ENCODE measurements at places on chromosomes 1 and 21.
A peak's percentile ranks its signal among the peaks of the same experiment; 100 is the strongest.

GRCh38 chr1:182163821-182164223 is 102.3 kb upstream of the ZNF648 start:
- peak; percentile 68 for DNase-seq

- no peak for DNase-seq
These were observed 70.2 kb downstream of the ESRRG start for GRCh38 chr1:216653001-216653400.

DNA sequence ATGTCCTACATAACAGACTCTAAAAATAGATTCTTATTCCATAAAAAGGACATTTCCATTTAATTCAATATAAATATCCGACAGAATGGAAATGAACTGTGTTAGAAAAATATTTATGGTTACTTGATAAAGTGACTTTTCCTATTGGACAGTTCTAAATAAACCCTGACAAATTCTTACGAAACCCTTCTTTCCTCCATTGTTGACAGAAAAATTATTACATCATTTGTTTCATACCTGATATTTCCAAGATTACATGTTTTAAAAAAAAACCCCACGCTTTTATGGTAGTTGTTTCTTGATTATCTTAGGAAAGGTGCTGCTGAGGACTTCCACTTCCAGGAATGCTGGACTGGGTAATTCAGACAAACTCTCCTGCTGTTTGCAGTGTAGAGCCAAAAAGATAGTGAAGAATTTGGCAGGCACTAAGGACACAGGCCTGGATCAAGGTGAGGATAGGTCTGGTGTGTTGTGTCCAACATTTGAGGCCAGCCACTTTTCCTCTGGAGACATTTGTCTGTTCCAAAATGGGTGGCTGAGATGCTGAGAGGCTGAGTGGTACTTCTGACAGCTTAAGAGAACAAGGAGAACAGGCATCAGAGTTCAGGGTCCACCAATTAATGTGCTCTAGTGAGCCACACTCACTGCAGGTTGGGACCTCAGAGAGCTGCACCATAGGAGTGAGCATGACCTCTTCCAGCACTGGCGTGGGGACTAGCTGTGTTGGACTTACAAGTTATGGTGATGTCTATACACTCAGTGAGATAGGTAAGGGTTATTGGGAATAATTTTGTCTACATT is 7.0 kb upstream of the C1orf116 start:
- DNase-seq: no peak

GRCh38 chr1:219088778-219089557 is 84.7 kb upstream of the LYPLAL1 start:
- peak; percentile 92 for DNase-seq

GRCh38 chr1:6651909-6652308 is 27.2 kb downstream of the THAP3 start:
- no peak for DNase-seq

DNA sequence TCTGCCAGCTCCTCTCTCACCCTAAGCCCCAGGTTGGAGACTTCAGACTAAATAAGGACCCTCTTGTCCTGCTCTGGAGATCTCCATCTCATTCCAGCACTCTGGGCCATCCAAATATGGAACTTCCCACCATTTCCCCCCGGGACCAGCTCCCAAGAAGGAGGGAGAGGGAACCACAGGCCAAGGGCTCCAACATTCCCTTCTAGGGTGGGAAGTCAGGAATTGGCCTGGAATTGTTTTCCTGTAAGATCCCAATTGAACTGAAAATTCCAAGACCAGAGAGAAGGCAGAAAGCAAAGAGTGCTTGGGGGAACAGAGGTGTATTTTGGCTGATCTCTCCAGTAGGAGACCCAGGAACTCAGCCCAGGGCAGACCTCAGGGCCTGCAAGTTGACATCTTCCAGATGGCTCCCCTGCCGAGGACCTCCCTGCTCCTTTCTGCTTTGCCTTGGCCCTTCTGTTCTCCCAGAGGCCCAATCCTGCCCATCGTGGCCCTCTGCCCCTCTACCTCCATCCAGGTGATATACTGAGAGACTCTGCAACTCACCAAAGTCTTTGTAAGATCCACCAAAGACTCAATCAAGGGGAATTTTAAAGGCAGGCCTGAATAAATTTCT is 14.9 kb downstream of the CSRP1 start:
- DNase-seq: no peak

- DNase-seq: no peak
These were observed 53.8 kb downstream of the SERBP1 start for GRCh38 chr1:67376381-67376780.

DNA sequence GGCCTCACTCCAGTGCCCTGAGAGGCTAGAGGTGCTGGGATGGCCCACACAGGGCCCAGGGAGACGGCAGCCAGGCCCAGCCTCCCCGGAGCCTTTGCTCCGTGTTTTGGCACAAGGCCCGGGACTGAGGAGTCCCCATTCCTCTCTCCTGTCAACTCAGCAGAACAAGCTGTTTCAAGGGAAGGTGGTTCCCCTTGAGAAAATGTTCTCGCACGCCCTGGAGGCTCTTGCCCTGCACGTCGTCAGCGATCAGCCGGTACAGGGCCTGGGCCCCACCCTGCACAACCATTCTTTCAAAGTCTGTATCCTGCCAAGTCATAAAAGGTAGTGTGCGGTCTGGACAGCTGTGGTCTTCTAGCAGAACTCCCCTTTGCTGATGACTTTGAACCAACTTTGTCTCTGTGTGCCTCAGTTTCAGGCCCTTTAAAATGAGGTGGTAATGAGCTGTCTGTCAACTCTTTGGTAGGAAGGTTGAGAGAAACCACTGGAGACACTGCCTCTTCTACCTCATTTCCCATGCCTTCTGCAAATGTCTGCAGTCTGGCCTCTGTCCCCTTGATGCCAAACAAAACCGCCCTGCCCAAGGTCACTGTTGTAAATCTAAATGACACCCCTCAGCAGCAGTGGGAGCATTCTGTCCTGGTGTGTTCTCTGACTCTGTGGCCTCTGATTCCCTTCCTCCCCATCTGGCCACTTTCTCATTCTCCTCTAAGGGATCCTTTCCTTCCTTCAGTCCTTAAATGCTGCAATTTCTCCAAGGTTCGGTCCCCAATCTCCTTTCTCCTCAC is 138.6 kb upstream of the JUN start:
- DNase-seq: peak; percentile 84

DNA sequence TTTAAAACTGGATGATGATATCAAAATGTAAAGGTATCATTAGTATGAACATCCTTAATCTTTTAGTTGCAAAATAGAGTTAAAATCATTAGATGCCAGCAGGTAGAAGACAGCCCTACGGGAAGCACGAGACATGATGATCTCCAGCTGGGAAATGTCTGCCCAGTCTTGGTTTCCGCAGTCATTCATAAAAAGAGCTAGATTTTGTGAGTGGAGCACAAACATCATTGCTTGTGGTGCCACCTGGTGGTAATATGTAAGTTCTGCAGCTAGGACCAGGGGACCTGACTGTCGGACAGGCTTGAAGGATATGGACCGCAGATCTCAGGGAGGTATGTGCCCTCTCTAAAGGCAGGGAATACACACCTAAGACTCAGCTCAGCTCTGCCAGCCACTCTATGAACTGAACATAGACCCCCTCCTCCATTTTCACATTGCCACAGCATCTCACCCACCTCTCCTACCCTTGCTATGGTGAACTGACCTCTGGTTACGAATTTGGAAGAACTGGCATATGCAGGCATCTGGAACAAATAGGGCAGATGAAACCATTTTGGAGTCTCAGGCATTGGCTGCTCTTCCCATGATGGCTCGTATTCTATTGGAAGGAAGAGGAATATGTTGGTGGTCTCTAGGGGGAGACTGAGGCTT is 9.2 kb downstream of the FCMR start:
- DNase-seq: peak; percentile 80

DNA sequence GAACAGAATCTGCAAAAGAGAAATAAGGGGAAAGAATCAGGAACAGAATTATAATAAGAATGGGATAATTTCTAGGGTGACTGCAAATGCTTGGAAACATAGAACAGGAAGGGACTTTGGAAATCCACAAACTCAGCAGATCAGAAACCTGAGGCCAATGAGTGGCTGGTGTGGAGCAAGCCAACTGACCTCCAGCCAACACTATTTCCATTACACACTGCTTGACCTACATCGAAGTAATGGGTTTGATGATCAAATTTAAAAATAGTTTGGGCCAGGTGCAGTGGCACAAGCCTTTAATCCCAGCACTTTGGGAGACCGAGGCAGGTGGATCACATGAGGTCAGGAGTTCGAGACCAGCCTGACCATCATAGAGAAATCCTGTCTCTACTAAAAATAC is 284.9 kb downstream of the GRIK1 start:
- DNase-seq: no peak

DNA sequence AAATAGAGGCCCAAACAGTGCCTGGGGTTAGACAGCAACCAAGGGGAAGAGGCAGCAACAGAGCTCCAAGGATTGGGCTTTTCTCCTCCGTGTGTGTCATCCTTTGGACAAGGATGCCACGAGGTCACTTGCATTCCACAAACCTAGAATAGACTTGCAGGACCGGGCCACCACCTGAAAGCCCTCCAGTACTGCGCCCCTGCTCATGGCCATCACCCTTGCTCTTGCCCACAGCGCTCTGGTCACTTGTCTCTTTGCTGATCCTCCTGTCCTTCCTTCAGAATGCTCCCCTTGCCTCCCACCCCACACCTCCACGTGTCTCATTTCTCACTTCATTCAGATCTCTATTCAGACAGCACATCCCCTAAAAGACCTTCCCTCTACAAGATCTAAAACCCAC is 247.4 kb downstream of the MATN1 start:
- no peak for DNase-seq

- no peak for DNase-seq
These were observed 49.0 kb downstream of the SLX9 start for GRCh38 chr21:44988607-44989536.

DNA sequence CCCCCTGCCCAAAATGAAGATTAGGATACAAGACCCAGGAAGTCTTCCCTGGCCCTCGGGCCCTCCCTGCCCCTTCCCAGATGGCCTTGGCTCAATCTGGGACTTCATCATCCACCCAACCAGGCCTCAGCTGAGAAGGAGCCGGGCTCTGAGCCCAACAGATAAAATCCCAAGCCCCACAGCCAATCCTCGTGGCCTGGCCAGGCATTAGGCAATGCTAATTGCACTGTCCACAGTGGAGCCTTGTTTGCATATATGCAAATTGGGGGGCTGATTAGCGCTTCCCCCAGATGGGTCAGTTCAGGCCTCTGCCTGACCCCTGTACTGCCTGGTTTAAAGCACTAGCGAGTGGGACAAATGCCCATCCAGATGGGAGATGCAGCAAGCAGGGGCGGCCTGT is 34.9 kb downstream of the IGSF21 start:
- no peak for DNase-seq

GRCh38 chr1:233990486-233990885 is 86.0 kb downstream of the SLC35F3 start:
- DNase-seq: no peak

GRCh38 chr1:40919475-40920011 is 57.4 kb upstream of the CITED4 start:
- DNase-seq: no peak

GRCh38 chr21:16993416-16994038 is 519.3 kb upstream of the CXADR start:
- DNase-seq: no peak

DNA sequence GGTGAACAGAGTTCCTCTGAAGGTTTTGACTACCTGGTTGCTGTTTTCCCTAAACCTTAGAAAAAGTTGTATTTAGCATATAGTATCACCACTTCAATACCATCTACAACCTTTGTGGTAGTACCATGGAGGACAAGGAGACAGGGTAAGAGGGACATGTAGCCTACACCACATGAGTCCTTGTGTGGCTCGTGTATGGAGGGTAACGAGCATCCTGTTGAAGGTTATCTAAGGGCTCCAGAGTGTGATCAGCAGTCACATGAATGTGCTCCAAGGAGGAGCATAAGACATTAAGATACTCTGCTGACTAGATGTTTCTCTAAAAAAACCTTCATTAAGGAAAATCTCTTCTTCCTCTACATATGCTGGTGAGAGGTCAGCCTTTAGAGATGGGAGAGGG is 67.3 kb downstream of the VCAM1 start:
- DNase-seq: no peak

DNA sequence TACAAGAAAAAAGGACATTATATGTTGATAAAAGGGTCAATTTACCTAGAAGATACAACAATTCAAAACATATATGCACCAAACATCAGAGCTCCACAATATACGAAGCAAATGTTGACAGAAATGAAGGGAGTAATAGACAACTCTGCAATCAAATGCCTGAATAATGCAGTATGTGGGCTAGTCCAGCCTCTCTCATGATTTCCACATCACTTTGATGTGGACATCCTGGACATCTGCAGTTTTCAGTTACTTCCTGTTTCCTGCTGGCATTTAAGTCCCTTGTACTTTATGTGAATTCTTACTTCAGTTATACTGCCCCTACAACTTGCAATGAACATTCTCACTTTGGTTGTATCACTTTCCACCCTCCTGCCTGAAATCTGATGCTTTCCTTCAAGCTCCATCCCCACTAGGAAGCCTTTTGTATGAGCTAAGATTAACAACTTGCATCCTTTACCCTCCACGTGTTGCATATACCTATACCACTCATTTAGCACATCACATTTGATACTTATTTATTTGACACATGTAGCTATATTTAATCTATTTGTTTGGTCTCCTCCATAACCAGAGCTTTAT is 36.7 kb downstream of the DISC1 start:
- DNase-seq: peak; percentile 54

- peak; percentile 73 for DNase-seq
These were observed 89.6 kb downstream of the LEPR start for GRCh38 chr1:65509912-65510680.

DNA sequence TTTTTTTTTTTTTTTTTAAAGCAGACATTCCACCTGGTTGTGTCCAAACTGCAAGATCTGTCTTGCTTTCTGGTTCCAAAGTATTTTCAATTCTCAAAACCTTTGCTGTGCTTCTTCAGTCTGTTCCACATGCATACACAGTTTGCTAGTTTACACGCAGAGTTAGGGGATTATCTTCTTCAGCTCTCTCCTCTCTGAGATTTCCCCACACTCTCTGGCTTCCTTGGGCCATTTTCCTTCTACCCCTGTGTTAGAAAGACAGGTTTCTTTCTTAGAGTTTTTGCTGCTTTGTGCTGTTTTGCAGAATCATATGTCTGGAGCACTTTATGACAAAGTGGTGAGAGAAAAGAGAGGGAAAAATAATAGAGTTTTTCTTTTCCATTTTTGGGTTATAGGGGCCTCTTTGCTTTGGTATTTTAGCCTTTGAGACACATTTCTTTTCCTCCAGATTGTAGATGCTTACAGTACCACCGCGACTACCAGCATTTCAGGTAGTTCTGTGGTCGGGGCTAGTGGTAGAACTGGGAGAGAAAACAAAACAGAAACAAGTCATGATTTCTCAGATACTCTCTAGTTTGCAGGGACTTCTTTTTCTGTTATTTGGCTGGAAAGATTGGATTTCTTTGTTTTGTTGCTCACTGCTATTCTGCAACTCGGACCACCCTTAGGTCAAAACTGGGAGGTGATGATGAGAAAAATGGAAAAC is 66.3 kb downstream of the RABGAP1L start:
- no peak for DNase-seq
